Activated CD4-positive, alpha-beta memory T cell treated with anti-CD3 and anti-CD28 coated beads, Interleukin-2, amount 10 ng/mL, durations not matched to agents 7 days and 5 days (primary cell): ENCODE measurements at places on chromosomes 1 and 21. TPM values are rescaled to one million over a fixed set of nuclear protein-coding genes. Genes with fewer than 3 reads are reported as not detected.

DNA sequence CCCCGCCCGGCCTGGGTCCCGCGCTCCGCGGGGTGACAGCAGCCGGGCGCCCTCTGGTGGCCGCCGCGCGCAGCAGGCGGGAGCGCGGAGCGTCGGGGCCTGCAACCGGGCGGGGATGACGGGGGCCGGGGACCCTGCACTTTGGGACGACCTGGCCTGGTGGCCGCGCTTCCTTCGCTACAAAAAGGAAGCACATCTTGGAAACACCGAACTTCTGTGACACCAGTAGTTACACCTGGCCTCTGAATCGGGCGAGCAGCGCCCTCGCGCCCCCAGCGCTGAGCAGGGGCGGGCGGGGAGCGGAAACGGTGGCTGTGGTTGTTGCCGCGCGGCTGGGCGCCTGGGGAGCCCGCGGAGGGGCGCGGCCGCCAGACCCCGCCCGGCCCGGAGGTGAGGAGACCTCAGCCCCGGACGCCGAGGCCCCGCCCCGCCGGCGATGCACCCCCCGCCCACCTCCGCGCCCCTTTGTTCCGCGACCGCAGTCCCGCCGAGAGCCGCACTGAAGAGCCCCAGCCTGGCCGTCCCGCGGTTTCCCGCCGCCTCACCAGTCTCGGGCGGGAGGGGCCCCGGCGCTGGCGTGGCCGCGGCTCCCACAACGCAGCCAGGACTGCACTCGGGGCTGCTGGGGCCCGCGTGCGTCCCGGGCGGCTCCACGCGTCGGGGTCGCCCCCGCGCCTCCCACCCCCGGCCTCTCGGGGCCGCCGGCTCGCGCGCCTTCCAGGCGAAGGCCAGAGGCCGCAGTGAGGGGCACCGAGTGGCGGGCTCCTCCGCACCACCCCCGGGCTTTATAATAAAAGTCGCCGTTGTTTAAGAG is 59.3 kb downstream of the H3-3A start:
- H3K36me3 ChIP-seq, result no peaks in the 10 kb centered on the region

The AMY1B gene
- total RNA-seq, result not detected

The C1QTNF12 gene
- 2.0 TPM for total RNA-seq

The INKA2 gene
- total RNA-seq, result 2.4 TPM

GRCh38 chr21:25313829-25314228 is 293.5 kb downstream of the MRPL39 start:
- H3K4me3 ChIP-seq, result no peak overlapping the region
- DNase-seq, result no peak

GRCh38 chr21:37821786-37822450 is 94.3 kb downstream of the KCNJ6 start:
- H3K27me3 ChIP-seq, result no peaks in the 10 kb centered on the region
- no peaks in the 10 kb centered on the region for H3K36me3 ChIP-seq
- H3K4me1 ChIP-seq, result no peaks in the 10 kb centered on the region
- no peak overlapping the region for H3K27ac ChIP-seq
